ENCODE measurements at places on chromosomes 7 and 10. TPM values are rescaled to one million over a fixed set of nuclear protein-coding genes. Genes with fewer than 3 reads are reported as not detected.

Gene GRM3
- total RNA-seq, result not detected

Gene CASP7
- total RNA-seq, result 36.6 TPM

Gene SDK1
- 2.0 TPM for total RNA-seq

Gene TFPI2
- 763 TPM for total RNA-seq

Gene ANKRD61
- not detected for total RNA-seq

Gene PRPS1L1
- total RNA-seq, result not detected

Gene GPR26
- total RNA-seq, result not detected

Gene GCK
- total RNA-seq, result 2.7 TPM

Gene MUC12
- 5.5 TPM for total RNA-seq

Gene CYP3A7
- not detected for total RNA-seq

All from myometrial cell (primary cell).